ENCODE measurements at places on chromosomes 1 and 21.

DNA sequence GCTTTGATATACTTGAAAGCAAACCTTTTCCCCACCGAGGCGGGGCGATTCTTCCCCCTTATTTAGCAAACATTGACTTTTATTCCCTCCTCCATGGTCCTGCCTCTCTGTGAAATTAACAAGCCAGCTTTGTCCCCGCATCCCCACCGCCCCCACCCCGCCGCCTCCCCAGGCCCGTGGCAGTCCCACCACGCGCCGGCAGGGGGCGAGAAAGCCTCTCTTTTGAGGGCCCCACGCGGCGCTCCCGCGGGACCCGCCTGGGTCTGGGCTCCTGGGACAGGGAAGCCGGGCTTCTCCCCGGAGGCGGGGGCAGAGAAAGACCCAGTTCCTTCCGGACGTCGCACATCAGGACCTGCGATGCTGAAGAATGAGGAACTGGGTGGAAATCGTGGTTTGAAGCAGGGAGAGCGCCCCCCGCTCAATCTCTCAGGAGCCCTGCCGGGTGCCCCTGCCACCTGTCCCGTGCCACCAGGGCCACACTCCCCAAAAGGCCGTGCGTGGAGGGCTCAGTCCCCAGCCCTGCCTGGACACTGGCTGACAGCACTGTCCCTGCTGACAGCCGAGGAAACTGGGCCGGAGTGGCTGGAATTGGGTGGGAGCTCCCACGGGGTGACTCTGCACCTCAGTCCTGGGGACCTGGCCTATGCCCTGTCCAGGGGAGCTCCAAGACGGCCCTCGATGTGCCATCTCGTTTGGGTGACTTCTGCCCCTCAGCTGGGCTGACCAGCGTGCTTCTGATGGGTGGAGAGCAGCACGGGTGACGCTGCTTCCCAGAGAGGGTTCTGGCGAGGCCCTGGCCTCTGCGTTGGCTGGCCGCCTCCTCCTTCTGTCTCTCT lies 8.6 kb upstream of the ACTRT2 start:
- peak; percentile 86 for DNase-seq

DNA sequence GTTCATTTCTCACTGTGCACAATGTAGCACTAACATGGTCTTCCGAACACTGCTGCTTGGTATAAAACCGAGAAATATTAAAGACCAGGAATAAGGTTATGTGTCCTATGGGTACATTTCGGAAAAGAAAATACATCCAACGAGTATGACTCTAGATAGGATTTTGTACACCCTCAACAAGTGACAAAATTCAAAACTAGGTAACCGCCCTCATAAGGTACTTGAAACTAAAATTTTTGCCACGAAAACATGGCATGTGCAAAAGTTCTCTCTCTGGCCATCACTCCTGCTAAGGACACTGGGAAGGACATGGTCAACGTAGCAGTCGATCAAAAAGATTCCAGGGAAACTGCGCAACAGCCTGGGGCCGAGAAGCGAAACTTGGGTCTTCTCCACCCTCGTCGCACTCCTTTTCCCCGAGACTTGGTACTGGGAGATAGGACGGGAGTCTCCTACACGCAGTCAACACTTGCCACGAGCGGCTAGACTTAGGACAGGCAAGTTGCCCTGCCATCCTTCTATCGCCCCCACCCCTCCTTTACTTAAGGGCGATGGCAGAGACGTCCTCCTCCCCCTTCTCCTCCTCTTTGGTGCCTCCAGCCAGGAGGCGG lies 338 bp upstream of the TOR1AIP1 start:
- peak; percentile 92 for DNase-seq

DNA sequence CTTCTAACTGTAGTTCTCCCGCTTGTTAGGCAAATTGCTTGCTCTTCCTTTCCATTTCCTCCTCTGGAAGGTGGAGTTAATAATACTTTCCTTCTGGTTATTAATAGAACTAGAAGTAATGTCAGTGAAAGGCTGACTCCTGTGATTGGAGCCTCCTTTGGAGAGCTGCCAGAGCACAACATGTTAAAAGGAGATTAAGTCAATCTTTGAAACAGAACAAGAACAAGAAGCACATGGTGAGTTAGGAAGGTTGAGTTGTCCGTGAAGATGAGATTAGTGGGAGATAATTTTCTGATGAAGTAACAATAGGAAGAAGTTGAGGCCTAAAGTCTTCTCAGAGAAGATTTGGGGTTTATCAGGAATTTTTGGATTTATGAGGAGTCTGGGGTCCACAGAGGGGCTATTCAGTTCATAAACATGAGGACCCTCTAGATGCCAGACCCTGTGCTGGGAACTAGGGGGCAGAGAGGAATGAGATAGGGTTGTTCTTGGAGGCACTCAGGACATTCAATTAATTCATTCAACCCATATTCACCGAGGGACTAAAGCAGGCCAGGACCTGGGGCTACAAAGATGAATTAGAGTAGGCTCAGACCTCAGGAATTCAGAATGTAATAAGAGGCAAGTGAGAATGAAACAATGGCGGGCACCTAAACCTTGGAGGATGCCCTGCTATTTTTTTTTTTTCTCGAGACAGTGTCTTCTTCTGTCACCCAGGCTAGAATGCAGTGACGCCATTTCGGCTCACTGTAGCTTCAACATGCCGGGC lies 40.7 kb upstream of the DHCR24 start:
- DNase-seq = no peak

DNA sequence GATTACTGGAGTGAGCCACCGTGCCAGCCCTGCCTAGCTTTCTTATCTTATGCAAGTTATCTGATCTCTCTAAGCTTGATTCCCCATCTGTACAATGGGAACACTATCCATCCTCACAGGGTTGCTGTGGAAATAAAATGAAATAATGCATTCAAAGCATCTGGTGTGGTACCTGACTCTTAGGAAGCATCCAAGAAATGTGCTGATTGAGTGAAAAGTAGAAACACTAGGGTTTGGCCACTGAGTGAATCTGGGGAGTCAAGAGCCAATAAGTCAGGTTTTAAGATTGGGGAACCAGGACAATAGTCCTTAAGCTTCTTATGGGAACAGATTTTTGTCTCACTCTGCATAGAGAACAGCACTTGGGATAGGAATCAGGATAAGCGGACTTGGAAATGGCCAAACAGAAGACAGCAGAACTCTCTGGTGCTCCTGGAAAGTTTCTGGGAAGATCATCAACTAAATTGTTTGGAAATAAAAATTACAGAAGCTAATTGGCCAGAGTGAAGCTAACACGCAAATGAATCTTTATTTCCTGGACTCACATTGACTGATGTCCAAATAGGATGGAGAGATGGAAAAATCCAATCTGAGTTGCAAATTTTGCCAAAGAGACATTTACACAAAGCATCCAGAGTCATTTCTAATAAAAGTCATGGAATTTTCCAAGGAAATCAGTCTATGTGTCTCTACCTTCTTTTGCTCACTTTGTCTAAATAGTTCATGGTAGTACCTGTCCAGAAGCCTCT lies 3.3 kb downstream of the PAFAH2 start:
- no peak for DNase-seq

DNA sequence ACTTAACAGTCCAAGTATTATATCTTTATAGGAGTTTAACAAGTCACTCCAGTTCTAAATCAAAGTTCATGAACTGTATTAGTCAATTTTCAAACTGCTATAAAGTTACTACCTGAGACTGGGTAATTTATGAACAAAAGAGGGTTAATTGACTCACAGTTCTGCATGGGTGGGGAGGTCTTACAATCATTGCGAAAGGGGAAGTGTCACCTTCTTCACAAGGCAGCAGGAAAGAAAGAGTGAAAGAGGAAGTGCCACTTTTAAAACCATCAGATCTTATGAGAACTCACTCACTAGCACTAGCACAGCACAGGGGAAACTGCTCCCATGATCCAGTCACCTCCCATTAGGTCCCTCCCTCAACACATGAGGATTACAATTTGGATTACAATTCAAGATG lies 70.0 kb downstream of the CLCA4 start:
- no peak for DNase-seq

- no peak for DNase-seq
Observed at GRCh38 chr1:27656157-27656893, 15.7 kb downstream of the IFI6 start.

DNA sequence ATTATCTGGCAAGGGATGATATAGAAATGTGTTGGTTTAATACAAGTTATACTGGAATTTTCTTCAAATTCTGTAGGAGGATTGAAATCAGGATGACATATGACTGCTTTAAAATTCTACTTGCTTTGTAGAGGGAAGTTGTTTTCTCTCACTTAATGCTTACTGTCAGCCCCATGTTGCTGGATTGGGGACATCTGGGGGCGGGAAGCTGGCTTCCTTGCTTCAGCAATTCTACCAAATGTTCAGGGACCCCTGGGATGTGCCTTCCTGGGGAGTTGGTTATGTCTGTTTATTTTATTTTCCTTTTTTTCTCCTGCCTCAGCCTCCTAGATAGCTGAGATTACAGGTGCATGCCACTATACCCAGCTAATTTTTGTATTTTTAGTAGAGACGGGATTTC lies 63.5 kb downstream of the CNIH3 start:
- no peak for DNase-seq

- no peak for DNase-seq
Observed at GRCh38 chr1:243563732-243564131, 286.3 kb downstream of the AKT3 start.

DNA sequence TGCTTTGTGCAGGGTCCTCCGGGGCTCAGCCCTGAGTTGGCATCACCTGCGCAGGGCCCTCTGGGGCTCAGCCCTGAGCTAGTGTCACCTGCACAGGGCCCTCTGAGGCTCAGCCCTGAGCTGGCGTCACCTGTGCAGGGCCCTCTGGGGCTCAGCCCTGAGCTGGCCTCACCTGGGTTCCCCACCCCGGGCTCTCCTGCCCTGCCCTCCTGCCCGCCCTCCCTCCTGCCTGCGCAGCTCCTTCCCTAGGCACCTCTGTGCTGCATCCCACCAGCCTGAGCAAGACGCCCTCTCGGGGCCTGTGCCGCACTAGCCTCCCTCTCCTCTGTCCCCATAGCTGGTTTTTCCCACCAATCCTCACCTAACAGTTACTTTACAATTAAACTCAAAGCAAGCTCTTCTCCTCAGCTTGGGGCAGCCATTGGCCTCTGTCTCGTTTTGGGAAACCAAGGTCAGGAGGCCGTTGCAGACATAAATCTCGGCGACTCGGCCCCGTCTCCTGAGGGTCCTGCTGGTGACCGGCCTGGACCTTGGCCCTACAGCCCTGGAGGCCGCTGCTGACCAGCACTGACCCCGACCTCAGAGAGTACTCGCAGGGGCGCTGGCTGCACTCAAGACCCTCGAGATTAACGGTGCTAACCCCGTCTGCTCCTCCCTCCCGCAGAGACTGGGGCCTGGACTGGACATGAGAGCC lies 22.7 kb downstream of the COL6A1 start:
- no peak for DNase-seq

DNA sequence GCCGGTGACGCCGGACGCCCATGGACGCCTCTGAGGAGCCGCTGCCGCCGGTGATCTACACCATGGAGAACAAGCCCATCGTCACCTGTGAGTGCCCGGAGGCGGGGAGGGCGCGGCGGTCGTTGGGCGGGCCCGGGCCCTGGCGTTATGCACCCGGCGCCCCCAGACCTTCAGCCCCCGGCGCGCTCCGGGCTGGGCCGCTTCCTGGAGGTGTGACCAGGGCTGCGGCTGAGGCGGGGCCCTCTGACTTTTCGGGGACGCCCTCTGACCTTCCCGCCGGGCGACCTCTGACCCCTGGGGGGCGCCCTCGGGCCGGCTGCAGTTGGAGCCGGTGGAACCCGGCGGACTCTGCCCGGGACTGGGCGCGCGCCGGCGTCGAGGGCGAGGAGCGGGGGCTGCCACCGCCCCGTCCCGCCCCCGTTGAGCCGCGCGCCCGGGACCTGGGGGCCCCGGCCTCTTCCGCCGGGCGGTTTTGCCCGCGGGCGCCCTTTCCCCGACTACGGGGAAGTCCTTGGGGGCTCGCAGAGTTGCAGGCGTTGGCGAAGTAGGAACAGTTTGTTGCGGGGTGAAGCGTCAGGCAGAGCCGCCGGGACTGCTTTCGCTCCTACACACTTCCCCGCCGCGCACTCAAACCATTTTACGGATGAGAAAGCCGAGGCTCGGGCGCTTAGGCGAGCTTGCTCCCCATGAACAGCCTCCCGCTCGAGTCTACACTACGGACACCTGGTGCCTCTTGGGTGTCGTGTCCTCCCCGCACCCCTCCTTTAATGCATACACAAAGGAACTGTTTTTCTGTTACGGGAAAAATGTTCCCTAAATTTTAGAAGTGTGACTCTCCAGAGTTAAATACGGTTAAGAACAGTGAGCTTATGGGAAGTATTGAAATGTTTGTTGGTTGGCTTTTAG lies 618 bp downstream of the TRAPPC10 start:
- DNase-seq = peak; percentile 40

GRCh38 chr21:32817208-32817607 lies 45.7 kb upstream of the PAXBP1 start:
- DNase-seq = no peak

DNA sequence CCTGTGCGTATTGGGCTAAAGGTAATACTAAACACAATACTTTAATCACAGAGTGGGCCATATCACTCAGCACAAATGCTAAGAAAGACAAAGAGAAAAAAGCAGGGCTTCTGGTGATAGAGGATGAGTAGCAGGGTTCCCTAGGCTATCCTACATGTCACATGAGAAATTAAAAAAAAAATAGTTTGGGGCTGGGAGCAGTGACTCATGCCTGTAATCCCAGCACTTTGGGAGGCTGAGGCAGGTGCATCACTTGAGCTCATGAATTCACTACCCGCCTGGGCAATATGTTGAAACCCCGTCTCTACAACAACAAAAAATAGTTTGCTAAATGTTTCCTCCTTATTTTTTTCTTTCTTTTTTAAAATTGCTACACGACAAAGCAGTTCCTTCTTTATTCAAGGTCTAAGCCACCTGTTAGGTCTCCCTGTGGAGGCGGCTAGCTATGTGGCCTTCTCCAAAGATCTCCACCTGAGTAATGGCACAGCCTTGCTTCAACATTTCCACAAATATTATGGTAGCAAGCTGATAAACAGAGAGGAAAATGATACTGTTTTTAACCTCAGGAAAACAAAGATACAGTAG lies 1.5 kb downstream of the ENSA start:
- no peak for DNase-seq

- DNase-seq = no peak
Observed at GRCh38 chr1:153678519-153679336, at the start of gene NPR1. Gene NPR1 (plus strand): TSS chr1:153678688. CDS start chr1:153679109, 421 bp downstream.

GRCh38 chr21:17597680-17598079 lies 15.0 kb downstream of the BTG3 start:
- no peak for DNase-seq

DNA sequence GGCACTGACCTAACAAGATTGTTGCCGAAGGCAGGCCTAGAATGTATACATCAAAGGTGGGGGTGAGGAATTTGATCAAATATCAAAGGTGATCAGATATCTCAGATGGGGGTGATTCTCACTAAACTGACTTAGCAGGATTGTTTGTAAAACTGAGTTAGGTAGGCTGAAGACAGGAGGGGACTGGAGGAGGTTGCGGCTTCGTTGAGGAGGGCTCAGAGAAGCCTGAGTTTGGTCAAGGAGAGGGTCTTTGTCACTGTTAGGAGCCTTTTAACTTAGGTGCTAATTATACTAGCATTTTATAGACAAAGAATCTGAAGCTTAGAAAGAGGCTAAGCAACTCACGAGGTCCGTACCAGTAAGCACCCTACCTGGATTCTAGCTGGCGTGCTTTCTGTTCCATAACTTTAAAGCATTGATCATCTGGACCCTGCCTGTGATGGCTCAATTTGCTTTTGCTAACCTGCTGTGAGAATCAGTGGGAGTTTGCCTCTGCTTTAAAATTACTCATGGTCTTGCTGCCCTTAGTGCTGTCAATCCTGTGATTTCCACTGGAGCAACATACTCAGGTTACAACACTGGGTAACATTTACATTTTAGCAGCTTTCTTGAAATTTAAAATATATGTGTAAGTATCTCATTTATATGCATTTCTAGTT lies 49.8 kb downstream of the ITSN1 start:
- no peak for DNase-seq
